Ascending aorta (tissue), 2 donors: ENCODE measurements at places on chromosomes 1 and 21. TPM values are rescaled to one million over a fixed set of nuclear protein-coding genes. Genes with fewer than 3 reads are reported as not detected.

GRCh38 chr1:15618077-15618654, 908 bp downstream of the DDI2 start:
- H3K4me1 ChIP-seq: peaks cover 18% of the 10 kb centered on the region
- peak overlapping the region; percentile 96 for H3K27ac ChIP-seq
- H3K27me3 ChIP-seq: no peaks in the 10 kb centered on the region
- no peak for DNase-seq
- no peaks in the 10 kb centered on the region for H3K36me3 ChIP-seq

- no peaks in the 10 kb centered on the region for H3K27me3 ChIP-seq
- H3K27ac ChIP-seq: no peak overlapping the region
- no peaks in the 10 kb centered on the region for H3K36me3 ChIP-seq
- no peaks in the 10 kb centered on the region for H3K4me1 ChIP-seq
Measured at GRCh38 chr1:152967201-152967600, 3.2 kb upstream of the SPRR4 start.

- no peaks in the 10 kb centered on the region for H3K4me1 ChIP-seq
- H3K36me3 ChIP-seq: no peaks in the 10 kb centered on the region
- no peaks in the 10 kb centered on the region for H3K27me3 ChIP-seq
- H3K4me3 ChIP-seq: no peak overlapping the region
- DNase-seq: no peak
Measured at GRCh38 chr1:181812208-181812607, 249.3 kb downstream of the ZNF648 start.

The B3GALT2 gene
- not detected for total RNA-seq

The OR2AK2 gene
- not detected for total RNA-seq

The OR2G3 gene
- total RNA-seq: not detected
